ENCODE measurements at places on chromosomes 1 and 21. TPM values are rescaled to one million over a fixed set of nuclear protein-coding genes. Genes with fewer than 3 reads are reported as not detected.
A peak's percentile ranks its signal among the peaks of the same experiment; 100 is the strongest.

GRCh38 chr1:75135573-75136194 is 1.5 kb downstream of the LHX8 start:
- H3K4me1 ChIP-seq, result peaks cover 16% of the 10 kb centered on the region
- DNase-seq, result peak; percentile 29
- H3K4me3 ChIP-seq, result peak overlapping the region; percentile 31
- no peak overlapping the region for H3K27ac ChIP-seq
- no peaks in the 10 kb centered on the region for H3K36me3 ChIP-seq

GRCh38 chr1:196609370-196609737 is 1.1 kb upstream of the KCNT2 start:
- peak overlapping the region; percentile 82 for H3K4me3 ChIP-seq
- no peak for DNase-seq
- H3K4me1 ChIP-seq, result peaks cover 7% of the 10 kb centered on the region
- H3K27ac ChIP-seq, result peak overlapping the region; percentile 70
- no peaks in the 10 kb centered on the region for H3K36me3 ChIP-seq

RAP1GAP gene
- polyA plus RNA-seq, result 5.8 TPM

TRPM2 gene
- not detected for polyA plus RNA-seq

- H3K4me1 ChIP-seq, result peaks cover 15% of the 10 kb centered on the region
- H3K27me3 ChIP-seq, result no peaks in the 10 kb centered on the region
- H3K27ac ChIP-seq, result peak overlapping the region; percentile 12
- H3K36me3 ChIP-seq, result no peaks in the 10 kb centered on the region
Observed at GRCh38 chr1:43858324-43858723, 75.3 kb upstream of the ARTN start.

GRCh38 chr1:54705153-54705552 is 10.5 kb upstream of the TTC4 start:
- H3K4me3 ChIP-seq, result no peak overlapping the region
- peak; percentile 5 for DNase-seq
- H3K27ac ChIP-seq, result no peak overlapping the region
- no peaks in the 10 kb centered on the region for H3K27me3 ChIP-seq
- no peaks in the 10 kb centered on the region for H3K36me3 ChIP-seq
- no peaks in the 10 kb centered on the region for H3K4me1 ChIP-seq

- H3K4me3 ChIP-seq, result no peak overlapping the region
- peak overlapping the region; percentile 51 for H3K27ac ChIP-seq
- H3K4me1 ChIP-seq, result no peaks in the 10 kb centered on the region
Observed at GRCh38 chr1:46039571-46040052, 92.8 kb downstream of the PIK3R3 start.
